MV-4-11 (cell line): ENCODE measurements at places on chromosomes 5 and 9.
A peak's percentile ranks its signal among the peaks of the same experiment; 100 is the strongest.

GRCh38 chr5:1390861-1391600, 46.1 kb upstream of the CLPTM1L start:
- no peak for DNase-seq

- DNase-seq = no peak
Observed at GRCh38 chr5:97499605-97500004, 316.6 kb upstream of the RIOK2 start.

GRCh38 chr9:133732639-133733408, 5.3 kb downstream of the SARDH start:
- no peak for DNase-seq

DNA sequence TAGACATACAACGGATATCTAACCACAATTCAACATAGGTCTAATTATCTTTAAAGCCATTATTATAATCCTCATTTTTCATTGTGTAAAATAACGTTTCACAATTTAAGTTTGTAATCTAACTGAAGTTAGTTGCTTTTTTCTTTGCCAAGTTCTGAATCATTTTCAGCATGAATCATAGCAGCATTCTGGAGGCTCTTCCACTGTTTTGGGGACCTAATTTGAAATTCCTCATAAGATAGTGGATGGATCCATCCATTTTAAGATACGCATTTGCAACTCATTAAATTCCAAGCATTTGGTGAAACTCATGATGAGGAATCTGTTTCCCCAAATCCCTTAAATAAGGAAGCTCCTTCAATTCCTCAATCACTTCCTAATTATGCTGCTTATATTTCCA, 447.1 kb upstream of the CDH10 start:
- DNase-seq = no peak

- DNase-seq = no peak
Observed at GRCh38 chr5:73654171-73654811, 28.3 kb downstream of the ARHGEF28 start.

DNA sequence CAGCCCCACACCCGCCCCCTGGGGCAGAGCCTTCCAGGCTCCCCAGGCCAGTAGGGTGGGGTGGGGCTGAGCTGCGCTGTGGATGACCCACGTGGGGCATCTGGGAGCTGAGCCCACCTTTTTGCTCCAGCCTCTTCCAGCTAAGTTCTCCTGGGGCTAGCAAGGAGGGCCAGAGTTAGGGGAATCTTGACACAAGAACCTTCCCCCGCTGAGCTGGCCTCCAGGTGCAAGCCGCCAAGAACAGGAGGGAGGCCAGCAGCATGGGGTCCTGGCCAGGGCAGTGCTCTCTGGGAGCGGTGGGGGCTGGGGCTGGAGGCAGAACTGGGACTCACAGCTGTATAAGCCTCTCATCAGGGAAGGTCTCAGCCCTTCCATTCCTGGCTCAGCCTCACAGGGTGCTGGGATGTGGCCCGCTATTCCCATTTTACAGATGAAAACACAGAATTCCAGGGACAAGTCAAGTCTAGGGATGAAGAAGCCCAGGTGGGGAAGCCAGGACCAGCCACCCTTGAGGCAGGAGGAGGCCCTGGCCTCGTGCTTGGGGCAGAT, 21.5 kb downstream of the SARDH start:
- DNase-seq = no peak

- DNase-seq = no peak
Observed at GRCh38 chr9:127746959-127747569, 12.0 kb upstream of the TOR2A start.

DNA sequence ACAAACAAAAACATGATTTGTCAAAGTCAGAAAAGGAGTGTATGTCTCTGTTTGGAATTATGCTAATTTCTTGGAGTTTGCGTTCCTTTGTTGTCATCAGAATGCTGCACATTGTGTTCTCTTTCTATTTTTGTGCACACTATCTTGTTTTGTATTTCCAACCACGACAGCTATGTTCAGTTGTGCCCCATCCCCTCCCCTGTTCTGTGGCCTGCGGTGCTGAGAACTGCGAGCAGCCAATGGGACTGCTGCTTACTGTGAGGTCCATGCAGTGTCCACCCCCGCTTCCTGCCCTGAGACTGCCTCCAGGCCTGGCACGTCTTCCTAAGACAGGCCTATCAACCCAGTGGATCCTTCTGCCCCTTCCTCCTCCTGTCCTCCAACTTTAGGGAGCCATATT, 76.8 kb downstream of the PALM2AKAP2 start:
- no peak for DNase-seq

DNA sequence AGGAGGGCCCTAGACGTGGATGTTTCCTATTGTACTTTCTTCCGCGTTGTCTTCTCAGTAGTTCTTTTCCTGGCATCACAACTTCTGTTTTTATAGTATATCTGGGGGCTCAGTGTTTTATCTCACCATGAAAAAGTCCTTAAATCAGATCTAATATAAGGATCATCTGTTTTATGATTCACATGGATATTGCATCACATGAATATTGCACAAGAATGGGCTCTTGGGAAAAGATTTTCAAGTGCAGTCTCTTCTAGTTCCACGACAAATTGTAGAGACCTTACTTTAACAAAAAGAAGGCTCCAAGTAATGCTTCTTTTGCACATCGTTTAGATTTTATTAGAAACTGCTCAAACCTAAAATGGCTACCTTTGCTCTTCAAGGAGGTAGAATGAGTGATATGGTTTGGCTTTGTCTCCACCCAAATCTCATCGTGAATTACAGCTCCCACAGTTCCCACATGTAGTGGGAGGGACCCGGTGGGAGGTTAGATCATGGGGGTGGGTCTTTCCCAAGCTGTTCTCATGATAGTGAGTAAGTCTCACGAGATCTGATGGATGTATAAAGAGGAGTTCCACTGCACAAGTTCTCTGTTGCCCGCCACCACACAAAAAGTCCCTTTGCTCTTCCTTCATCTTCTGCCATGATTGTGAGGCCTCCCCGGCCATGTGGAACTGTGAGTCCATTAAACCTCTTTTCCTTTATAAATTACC, 53.7 kb upstream of the FAM120A start:
- DNase-seq = peak; percentile 38

GRCh38 chr5:37786862-37787519, 52.9 kb downstream of the GDNF start:
- peak; percentile 2 for DNase-seq

- DNase-seq = no peak
Observed at GRCh38 chr9:8832955-8833354, 1033.4 kb upstream of the DMAC1 start.

DNA sequence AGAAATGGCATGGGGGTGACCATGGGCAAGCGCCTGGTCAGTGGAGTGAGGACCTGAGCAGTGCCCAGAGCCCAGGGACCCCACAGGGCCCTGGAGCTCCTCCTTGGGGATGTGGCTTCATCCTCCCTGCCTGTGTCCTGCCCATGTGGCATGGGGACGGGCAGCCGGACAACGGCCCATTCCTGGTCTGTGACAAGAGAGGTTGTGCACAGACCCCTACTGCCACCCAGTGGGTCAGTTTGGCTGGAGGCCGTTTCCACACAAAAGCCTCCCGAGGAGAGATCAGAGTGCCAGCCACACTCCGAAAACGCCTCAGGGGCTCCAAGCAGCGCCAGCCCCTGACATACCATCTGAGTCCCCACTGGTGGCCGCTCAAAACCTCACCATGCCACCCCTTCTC, 19.8 kb downstream of the SLC6A18 start:
- no peak for DNase-seq

GRCh38 chr5:37054391-37054790, 177.8 kb downstream of the NIPBL start:
- no peak for DNase-seq

DNA sequence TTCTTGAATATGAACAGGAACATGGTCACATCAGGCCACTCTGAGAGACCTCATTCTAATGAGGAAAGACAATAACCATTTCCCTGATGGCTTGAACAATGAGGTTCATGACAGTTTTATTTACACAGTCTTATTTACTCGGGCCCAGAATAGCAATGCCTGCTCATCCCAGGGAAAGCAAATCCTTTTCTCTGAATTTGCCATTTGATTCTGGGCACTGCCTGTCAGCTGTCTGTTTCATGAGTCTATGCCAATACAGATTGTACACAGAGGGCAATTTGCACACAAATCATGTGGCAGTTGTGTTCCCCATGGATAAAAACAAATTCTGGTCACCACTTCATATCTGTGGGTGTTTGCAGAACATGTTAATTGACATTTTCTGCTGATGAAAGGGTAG, 492.5 kb downstream of the ACTL7B start:
- no peak for DNase-seq

GRCh38 chr9:137612741-137613142, 6.1 kb upstream of the EHMT1 start:
- no peak for DNase-seq

DNA sequence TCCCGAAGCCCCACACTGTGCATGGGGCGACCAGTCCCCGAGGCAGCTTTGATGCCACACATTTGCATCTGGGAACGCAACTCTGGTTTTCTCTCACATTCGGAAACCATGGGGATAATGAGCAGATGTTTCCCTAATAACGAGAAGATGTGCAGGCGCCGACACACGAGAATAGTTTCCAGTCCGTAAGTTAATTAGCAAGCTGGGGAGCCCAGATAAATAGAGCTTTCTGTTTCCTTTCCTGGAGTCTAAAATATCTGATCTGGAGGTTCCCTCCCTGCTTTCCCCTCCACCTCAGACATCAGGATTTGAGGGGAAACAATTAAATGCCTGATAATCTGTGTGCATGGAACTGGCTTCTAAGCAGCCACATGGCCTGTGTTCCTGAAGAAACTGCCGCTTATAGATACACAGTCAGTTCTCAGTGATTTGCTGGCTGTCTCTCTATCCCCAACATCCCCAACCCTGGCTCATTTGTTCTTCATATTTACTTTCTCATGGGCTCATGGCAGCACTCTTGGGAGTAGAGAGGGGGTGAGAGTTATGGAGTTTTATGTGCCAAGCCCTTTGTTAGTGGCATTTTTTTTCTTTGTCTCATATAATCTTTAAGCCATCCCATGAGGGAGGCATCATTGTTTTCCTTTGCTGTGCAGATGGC, 62.8 kb downstream of the PDZD2 start:
- no peak for DNase-seq

- DNase-seq = no peak
Observed at GRCh38 chr5:158814521-158814920, 285.2 kb downstream of the EBF1 start.

DNA sequence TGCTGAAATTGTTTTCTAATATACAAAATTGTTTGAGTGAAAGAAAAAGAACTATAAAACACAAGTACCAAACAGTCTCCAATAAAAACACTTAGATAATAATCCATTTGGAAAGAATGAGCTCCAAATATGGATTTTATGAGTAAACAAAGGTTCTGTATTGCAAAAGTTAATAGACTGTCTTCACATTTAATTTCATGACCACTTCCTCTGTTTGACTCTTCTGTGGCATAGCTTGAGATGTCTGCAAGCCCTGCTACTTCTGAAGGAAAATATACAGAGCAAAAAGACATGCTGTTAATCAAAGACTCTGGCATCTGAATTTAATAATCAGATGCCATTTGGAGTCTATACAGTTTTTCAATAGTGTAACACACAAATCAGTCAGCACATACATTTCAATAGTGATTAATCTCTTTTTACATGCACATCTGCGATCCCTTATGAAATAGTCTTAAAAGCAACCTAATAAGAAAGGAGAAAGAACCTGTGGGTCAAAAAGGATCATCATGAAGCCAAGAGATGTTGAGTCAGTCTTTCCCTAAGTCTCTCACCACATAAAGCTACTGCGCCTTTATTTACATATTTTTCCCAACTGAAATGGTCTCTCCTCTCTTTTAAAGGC, 165.4 kb upstream of the LHFPL2 start:
- DNase-seq = no peak

DNA sequence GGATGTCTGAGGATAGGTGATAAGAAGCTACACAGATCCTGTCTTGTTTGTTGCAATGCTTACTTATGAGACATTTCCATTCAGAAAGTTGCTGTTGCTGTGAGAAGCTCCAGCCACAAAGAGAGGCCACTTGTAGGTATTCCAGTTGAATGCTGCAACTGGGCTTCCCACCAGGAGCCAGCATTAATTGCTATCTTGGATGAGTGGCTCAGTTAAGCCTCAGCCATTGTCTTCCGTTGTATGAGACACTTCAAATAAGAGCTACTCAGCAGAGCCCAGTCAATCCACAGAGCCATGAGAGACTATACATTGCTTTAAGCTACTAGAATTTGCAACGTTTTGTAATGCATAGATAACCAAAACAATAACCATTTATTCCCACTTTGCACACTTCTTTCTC, 104.3 kb upstream of the ARRDC3 start:
- no peak for DNase-seq

DNA sequence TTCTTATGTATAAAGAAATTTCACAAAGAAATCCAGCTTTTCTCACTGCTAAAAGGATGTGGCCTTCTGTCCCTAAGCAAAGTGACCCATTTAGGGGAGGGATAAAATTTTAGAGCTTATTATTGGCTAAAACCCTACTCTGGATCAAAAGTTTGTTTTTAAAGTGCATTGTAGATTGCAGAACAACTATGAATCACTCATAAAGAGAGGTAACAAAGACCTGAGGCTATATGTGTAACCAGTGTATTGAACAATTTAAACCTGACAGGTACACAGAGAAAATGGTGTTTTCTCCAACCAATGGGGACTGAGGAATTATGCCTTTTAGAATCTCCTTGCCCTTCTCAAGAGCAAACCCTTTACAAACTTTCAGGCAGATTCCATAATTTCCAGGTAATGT, 86.6 kb downstream of the MUSK start:
- DNase-seq = no peak

DNA sequence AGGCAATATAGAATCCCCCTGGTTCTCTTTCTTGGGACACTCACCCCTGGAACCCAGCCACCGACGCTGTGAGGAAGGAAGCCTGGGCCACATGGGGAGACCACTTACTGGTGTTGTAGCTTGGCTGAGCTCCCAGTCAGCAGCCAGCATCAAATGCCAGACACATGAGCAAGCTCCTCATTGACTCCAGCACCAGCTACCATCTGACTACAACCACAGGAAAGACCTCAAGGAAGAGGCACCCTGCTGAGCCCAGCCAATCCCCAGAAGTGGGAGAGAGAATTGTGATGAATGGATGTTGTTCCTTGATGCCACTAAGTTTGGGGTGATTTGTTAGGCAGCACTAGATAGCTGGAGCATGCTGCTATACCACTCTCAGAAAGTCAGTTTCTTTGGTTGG, 36.0 kb downstream of the BNIP1 start:
- DNase-seq = no peak

DNA sequence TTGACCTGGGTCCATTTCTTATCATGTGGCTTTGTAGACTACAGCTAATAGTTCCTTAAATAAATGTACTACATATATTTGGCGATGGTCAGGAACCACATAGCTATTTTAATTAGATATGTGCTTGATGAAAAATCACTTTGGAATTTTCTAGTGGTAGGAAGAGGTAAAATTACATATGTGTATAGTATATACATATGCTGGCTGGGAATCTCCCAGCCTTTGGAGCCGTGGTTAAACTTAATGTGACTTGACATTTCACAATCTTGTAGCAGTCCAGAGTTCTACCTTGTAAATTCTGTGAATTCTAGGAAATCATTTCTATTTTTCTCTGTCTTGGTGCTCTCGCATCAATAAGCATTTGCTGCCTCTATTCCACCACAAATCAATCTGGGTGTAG, 565.0 kb downstream of the DMRTA1 start:
- DNase-seq = no peak
